ENCODE measurements at places on chromosomes 4 and X.

- DNase-seq = no peak
Measured at GRCh38 chr4:1492651-1493539, 86.7 kb upstream of the NKX1-1 start.

DNA sequence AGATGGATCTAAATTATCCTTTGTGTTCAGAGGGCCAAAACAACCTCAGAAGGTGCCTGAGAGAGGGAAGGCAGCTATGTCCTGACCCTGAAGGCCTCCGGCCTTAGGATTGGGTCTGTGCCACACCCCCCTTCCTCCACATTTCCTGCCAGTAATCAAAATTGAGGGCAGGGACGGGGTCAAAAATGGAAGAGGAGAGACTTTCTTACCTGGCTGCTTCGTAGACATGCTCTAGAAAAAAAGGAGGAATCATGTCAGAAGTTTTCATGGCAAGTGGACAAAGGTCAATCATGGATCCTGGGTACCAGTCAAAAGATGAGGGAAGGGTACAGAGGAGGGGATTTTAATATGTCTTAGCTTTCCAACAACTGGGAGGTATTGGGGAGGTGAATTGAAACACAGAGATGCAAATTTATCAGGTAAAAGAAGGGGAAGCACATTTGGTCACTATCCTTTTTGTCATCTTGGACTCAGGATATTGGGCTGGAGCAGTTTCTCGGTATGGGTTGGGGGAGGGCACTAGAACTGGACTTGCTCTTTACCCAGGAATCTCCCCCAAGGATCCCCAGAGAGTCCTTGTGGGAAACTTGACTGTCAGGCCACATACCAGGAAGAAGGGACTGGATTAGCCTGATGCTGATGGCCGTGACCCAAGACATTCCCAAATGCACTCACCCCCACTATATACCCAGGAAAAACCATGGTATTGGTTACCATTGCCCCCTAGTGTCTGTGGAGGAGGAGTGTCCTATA lies 17.1 kb downstream of the VSIG4 start:
- DNase-seq = no peak

- no peak for DNase-seq
Measured at GRCh38 chrX:20863649-20864048, 510.6 kb upstream of the CNKSR2 start.

DNA sequence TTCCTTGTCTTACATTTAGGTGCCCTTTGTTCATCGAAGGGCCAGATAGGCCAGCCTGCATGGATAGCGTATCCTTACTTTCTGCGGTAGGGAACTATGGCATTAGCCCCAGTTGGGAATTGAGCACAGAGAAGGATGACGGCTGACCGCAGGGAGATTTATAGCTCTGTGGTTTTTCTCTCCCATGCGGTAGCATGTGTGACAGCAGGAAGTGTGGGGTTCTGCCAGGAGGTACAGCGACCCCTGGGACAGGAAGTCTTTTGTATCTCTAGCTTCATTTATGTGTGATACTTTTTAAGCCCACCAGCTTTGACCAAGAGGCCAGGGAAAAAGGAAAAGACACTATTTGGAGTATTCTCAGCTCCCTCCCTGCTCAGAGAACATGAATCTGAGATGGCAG lies 33.1 kb downstream of the GAB3 start:
- no peak for DNase-seq

DNA sequence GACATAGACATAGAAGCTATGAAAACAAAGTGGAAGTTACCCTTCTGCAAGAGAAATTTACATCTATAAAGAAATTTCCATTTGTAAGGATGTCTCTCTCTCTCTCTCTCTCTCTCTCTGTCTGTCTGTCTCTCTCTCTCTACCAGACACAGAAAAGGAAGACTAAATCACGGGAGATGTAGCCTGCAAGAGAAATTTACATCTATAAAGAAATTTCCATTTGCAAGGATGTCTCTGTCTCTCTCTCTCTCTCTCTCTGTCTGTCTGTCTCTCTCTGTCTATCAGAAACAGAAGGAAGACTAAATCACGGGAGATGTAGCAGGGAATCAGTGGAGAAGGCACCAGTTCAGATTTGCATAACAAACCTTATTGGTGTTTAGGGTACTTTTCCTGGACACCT lies 65.6 kb upstream of the CTSO start:
- DNase-seq = no peak

DNA sequence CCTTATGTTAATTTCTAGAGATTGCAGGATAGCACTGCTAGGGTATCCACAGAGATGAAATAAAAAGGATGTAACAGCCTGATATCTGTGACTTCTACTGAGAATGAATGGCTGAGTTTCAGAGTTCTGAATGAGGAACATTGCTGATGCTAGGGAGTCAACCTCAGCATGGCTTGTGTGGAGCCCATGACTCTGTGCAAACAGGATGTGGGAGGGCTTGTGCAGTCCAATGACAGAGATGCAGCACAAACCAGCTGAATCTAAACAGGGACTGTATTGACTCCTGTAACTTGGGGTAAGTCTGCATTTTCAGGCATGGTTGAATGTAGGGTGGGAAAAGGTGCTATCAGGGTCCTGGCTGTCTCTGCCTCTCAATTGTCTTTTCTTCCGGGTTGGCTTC lies 5.3 kb upstream of the RASL11B start:
- no peak for DNase-seq

DNA sequence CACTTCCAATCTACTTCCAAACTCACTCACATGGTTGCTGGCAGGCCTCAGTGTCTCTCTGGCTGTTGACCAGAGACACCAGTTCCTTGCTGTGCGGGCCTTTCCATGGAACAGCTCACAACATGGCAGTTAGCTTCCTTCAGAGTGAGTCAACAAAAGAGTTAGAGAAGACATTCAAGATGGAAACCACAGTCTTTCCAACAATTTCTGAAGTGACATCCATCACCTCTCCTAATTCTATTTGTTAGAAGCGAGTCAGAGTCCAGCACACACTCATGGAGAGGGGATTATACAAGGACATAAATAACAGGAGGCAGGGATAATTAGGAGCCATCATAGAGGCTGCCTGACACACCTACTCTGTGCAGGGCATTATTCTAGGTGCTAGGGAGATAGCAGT lies 62.5 kb upstream of the TMEM164 start:
- no peak for DNase-seq

DNA sequence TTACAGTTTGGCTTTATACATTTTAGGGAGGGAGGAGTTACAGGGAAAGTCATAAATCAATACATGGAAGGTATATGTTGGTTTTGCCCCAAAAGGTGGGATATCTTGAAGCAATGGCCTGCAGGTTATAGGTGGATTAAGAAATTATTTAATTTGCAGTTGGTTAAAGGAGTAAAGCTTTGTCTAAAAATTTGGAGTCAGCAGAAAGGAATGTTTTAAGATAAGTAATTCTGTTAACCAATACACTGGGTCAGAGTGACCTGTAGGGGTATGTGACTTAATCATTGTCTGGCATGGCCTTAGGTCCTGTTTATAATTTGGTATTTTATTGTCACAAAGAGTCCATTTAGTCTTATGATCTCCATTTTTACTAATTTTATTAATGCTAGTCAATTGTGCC lies 115.0 kb downstream of the AGTR2 start:
- DNase-seq = no peak

GRCh38 chrX:19874391-19875049 lies 12.9 kb downstream of the SH3KBP1 start:
- no peak for DNase-seq

GRCh38 chr4:81408341-81408740 lies 63.4 kb downstream of the RASGEF1B start:
- DNase-seq = no peak

GRCh38 chrX:133923113-133923512 lies 62.3 kb downstream of the GPC3 start:
- DNase-seq = no peak

DNA sequence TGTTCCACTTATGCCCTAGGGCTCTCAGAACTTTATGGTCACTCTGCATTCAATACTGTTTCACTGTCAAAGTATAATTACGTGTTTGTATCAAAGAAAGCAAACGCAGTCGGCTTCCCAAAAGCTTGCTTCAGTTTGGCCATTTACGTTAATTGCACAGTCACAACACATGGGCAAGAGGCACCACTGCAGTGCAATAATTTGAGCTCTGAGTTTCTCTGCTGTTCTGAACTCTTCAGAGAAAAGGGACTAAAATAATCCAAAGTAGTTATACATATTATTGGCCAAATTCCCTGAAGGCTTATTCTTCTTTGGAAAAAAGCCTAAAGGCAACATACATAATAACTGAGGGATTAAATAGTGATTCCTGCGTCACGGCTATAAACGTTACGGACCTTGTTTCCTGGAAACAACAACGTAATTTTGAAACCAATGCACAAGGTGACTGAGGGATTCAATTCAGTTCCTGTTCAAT lies 51.3 kb downstream of the RNF150 start:
- DNase-seq = no peak

- DNase-seq = peak; percentile 56
Measured at GRCh38 chrX:135740681-135741149, 27.3 kb downstream of the CT45A1 start.

DNA sequence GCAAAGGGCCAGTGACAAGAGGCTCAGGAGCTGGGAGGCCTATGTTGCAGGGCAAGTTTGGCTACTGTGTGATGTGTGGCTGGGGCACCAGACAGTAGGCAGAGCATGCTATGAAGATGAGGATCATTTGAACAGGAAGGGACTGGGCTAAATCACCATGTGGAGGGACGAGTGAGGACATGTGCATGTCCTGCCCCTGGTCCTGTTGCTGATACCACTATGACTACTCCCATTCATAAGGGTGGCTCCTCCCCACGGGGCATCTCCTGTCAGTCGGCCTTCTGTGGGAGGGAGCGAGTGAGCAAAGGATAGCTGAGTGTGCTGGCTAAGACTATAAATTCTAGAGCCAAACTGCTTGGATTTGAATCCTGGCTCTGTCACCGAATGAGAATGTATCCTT lies 139.2 kb downstream of the TMEM164 start:
- DNase-seq = no peak

GRCh38 chrX:47540754-47541538 lies 20.1 kb upstream of the ARAF start:
- DNase-seq = no peak
